ENCODE measurements at places on chromosomes 13 and 19.

DNA sequence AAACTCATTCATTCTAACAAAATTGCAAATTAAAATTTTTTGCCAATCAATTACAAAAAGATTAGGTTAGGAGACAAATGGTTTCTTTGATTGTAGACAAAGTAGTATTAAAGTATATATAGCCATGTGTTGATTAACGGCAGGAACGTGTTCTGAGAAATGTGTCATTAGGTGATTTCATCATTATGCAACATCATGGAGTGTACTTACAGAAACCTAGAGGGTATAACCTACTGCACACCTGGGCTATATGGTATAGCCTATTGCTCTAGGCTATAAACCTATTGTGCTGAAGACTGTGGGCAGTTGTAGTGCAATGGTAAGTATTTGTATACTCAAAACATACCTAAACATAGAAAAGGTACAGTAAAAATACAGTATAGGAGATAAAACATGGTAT lies 906.8 kb upstream of the SPRY2 start:
- DNase-seq, result no peak

DNA sequence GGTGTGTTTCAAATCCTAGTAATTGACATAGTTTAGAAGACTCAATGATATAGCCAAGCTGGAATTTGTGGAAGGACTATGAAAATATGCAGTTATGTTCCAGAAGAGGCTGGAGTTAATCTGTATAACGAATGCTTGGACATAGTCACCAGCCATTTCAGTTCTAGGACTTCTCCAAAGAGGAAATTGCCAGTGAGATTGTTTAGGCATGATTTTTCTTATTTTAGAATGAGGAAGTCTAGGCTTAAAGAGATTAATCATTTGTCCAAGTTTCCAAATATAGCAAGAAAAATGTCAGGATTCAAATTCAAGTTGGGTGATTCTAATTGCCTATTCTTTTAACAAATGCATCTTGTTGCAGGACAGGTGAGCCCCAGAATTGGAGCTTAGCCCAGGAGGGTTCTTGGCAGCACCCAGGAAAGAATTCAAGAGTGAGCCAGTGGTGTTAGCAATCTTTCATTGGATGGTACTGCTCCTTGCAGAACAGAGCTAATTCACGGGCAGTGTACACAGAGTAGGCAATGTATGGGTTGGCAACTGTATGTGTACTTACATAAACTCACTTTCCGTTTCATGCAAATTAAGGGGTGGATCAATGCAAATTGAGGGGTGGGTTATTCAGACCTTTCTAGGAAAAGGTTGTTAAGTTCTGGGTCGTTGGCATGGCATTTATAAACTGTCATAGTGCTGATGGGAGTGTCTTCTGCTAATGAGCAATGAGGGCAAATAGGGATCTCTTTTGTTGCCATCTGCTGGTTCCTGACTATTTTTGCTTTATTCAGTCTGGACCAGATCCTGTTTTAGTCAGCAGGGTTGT lies 763.1 kb upstream of the SLITRK1 start:
- DNase-seq, result peak; percentile 46

GRCh38 chr19:8141726-8142512 lies 7.5 kb downstream of the FBN3 start:
- no peak for DNase-seq

GRCh38 chr13:30179597-30180276 lies 127.6 kb downstream of the KATNAL1 start:
- no peak for DNase-seq

DNA sequence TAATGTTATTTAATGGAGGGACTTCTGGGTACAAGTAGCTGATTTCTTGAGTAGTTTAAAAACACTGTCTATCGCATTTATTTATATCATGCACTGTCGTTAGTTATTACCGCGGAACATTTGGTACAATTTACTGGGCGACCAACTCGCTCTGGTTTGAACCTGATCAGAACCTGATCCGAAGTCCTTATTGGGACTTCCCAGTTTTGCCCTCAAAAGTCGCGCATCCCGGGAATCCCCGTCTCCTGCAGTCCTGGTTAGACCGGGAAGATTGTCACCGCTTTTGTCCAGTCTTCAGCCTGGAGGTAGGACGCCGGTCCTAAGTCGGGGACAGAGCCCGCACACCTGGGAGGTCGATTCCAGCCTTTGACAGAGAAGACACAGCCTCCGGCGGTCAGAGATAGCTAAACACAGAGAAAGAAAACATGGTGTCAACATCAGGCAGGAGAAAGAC lies 694 bp downstream of the CLN5 start:
- peak; percentile 45 for DNase-seq

DNA sequence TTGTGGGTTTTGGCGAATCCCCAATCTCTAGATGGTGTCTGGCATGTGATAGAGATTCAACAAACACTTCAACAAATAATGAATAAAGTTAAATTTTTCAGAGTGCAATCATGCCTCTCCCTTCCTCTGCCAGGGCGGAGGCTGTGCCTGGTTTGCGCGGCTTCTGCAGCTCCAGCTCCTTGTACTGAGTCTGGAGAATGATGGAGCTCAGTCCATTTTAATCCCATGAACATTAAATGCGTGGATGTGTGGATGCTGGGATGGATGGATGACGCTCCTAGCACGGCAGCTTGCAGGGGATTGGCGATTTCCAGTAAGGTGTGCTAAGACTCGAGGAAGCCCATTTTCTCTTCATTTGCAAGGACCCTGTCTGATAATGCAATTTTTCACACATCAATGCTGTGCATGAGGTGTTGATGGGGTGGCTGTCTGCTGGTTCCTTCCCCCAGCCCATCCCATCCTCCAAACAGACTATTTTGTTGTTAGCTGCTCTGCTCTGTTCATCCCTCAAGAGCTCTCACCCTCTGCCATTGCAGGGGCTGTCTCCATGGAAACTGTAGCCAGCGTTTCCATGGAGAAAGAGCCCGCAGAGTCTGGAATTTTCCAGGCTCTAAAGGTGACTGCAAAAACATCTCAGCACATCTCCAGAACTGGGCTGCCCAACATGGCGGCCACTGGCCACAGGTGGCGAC lies 92.6 kb upstream of the PEG3 start:
- no peak for DNase-seq

DNA sequence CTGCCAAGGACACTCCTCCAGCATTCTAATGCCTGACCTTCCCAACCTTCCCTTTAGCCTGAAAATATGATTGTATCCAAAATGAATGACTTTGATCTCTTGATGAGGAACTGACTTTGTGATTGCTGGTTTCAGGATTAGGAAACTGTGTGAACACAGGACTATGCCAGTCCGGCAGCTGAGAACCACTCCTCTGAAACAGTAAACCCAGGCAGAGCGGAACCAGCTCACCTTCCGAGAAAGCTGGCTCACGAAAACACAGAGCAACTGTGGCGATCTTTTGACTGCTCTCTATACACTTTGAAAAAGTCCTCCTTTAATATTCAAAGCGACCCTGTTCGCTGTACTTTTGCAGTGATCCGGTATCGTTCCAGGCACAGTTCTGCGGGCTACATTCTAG lies 258.8 kb upstream of the IRS2 start:
- no peak for DNase-seq

DNA sequence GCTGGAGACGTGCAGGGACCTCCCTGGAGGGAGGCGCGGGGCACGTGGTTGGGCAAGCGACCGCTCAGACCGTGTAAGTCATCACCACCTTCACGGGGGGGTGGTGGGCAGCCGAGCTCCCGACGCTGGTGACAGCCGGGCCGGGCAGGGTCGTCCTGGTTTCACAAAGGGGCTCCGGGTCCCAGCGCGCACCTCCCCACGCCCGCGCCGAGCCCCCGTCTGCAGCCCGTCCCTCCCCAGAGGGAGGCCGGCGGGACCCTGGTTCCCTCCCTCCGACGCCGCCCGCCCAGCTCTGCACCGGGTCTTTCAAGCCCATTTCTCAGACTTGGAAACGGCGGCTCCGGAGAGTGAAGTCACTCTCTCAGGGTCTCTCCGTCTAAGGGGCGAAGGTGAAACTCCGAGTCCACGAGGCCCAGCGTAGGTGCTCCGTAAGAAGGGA lies 729 bp upstream of the ARID3A start:
- DNase-seq, result no peak

- DNase-seq, result no peak
Measured at GRCh38 chr13:79336966-79337365, 69.1 kb downstream of the RBM26 start.

- no peak for DNase-seq
Measured at GRCh38 chr13:24168979-24169378, 8.5 kb downstream of the SPATA13 start.

DNA sequence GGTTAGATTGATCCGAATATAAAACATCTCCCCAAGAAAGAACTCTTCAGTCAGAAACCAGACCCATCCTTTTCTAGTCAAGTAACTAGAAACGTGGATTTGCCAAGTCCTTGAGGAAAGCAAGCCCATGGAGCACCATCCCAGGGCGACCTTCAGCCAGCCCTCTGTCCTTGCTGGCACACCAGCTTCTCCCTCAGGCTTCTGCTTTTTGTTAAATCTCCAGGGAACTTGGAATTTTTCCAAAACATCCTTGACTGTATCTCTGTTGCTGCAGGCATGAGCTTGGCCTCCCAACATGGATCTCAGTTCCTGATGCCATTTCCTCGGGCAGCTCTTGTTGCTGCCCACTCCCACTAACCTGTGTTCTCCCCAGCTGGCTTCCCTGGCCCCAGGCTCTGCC lies 27.1 kb upstream of the C1QTNF9 start:
- no peak for DNase-seq

- DNase-seq, result peak; percentile 43
Measured at GRCh38 chr13:52850396-52851136, 2.1 kb upstream of the PCDH8 start.

DNA sequence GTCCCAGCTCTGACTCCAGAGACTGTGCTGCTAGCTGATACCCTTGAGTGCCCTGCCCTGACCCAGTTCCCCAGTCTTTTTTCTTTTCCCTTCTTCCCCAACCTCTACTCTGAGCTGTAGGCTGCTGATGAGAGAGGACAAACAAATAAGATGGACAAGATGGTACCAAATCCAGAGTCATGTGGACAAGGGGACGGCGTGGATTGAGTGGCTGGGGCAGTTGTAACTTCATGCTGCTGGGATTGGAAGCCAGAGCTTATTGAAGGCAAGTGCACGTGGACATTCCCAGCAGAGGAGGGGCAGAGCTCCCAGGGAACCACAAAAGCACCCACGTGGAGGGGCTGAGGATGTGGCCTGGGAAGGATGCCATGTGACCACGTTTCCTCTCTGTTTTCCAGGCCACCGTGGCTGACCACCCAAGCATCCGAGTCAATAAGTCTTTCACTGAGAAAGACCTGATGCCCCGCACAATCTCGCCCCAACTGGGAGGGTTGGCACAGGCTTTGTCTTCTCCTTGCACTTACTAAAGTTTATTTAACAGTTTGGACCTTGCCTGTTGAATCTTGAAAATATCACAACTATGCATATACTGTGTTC lies 323.3 kb upstream of the ZNF507 start:
- no peak for DNase-seq

GRCh38 chr19:23283925-23284324 lies 33.7 kb upstream of the ZNF724 start:
- peak; percentile 24 for DNase-seq

DNA sequence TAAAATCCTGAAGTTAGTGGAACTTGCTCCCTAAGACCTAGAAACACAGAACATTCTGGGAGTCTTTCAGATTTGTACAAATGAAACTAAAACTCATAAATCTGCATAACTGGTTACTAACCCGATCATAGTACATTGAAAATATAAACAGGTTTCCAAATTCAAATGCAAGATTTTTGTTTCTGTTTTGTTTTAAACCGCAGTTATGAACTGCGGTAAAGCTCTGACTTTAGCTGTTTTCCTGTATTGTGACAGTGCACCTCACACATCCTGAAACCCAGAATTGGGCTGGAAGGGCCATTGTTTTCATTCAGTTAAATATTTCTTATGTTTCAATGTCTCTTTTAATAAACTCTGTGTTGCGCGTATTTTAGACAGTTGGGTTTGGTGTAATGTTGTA lies 204.7 kb downstream of the SHISA2 start:
- no peak for DNase-seq

DNA sequence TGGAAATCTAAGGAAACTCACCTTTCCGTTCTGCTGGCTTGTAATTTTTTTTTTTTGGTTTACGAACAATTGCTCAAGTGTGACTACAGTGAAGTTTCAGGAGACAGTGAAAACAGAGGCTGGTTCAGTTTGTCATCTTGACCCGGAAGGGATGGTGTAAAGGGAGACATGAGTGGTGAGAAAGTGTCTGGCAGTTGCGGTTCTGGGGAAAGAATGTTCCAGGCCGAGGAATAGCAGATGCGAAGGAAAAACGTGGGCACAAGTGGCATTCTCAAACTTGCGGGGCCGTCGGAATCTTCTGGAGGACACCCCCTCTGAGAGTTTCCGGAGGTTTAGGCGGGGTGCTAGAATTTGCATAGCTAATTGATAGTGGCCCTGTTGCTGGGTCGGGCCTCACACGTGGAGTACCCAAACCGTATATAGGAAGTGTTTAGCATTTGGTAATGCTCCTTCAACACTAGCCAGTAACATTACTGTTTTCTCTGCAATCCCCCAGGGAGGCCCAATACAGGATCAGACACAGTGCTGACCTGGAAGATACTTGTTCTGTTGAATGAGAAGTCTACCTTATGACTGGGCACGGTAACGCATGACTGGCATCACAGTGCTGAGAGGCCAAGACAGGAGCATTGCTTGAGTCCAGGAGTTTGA lies 2.8 kb upstream of the TNFSF9 start:
- DNase-seq, result no peak

- no peak for DNase-seq
Measured at GRCh38 chr13:65631078-65631477, 1599.1 kb downstream of the PCDH9 start.

GRCh38 chr13:19927117-19927748 lies 31.3 kb upstream of the ZMYM2 start:
- DNase-seq, result peak; percentile 38

DNA sequence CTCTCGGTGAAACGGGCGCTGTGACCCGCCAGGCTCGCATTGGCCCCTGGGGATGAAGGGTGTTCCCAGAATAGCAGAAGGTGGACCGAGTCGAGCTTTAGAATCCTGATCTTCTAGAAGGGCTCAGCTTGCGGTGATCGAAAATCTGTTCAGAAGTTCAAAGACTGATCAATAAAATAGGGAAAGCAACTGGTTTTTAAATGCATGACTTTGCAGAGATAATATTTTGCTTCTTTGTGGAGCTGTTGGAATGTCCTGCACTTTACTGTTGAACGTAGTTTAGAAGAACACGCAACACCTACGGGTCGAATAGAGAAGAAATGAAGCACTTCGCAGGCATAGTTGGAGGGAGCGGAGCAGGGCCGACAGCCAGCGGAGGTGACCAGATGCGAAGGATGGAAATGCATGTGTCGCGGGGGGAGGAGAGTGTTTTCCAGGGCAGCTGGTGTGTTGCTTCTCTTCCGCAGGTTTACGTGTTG lies 766 bp downstream of the CEBPG start:
- DNase-seq, result no peak

DNA sequence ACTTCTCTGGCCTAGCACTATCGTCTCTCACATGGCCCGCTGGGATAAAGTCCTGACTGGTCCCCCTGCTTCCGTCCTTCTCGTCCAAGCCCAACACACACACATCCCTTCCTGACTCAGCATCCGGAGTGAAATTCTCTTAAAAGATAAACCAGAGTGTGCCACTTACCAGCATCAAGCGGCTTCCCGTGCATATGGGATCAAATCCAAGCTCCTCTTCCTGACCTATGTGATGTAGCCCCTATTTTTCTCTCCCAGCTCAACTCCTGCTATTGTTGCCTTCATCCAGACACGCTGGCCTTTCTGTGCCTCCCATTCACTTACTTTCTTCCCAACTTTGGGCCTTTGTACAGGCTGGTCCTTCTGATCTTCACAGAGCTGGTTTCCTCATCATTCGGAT lies 530.4 kb downstream of the DIAPH3 start:
- no peak for DNase-seq

GRCh38 chr13:64428196-64428595 lies 2801.9 kb downstream of the PCDH9 start:
- DNase-seq, result no peak

Data from LHCN-M2 (cell line).